ENCODE measurements at places on chromosomes 5 and 9. TPM values are rescaled to one million over a fixed set of nuclear protein-coding genes. Genes with fewer than 3 reads are reported as not detected.

- no peak for DNase-seq
Observed at GRCh38 chr5:15959370-15960164, 220.0 kb downstream of the MARCHF11 start.

Gene PIP5K1B
- not detected for polyA plus RNA-seq

Gene SH2D3C
- 0.04 TPM for polyA plus RNA-seq

DNA sequence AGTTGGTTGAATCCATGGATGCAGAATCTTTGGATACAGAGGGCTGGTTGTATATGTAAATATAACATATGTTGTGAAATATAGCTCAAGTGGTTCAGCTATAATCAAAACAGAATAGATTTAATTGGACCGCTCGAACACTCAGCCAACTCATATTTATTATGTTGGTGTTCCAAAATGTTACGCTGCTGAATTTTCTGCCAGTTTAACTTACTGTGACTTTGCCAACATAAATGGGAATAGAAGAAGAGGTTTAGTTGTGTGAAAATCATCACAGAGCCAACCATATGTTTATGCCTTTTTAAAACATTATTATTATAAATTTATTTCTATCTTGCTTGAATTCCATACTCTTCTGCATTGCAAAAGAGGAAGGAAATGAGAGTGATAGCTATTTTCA is 178.2 kb upstream of the FBXL7 start:
- no peak for DNase-seq

DNA sequence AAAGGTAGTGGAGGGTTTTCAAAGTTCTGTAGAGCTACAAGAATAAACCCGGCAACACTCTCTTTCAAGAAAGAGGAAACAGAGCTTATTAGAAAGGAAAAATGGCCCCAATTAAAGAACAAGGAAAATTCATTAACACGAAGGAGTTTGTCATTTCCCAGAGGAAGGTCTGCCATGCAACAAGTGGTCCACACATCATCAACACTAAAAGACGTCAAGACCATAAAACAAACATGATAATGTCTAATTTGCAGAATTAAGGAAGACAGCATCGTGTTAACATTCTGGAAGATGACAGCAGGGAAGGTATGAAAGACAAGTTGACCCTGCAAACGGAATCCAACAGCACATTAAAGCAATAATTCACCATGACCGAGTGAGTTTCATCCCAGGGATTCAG is 28.6 kb upstream of the NRARP start:
- no peak for DNase-seq

DNA sequence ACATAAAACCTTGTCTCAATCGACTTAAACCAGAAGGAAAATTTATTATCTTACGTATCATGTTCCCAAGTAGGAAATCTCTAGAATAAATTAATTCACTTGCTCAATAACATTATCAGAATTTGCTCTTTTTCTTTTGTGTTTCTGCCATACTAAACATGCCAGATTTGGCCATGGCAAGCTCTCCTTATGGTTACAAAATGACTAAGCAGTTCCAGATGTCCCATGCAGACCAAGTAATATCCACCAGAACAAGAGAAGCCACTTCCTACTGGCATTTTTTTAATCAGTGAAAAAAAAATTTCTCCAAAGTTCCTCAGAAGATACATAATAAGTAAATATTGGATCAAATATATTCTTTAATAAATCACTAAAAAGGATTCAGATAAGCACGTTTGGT is 25.2 kb upstream of the ADAMTS6 start:
- no peak for DNase-seq

DNA sequence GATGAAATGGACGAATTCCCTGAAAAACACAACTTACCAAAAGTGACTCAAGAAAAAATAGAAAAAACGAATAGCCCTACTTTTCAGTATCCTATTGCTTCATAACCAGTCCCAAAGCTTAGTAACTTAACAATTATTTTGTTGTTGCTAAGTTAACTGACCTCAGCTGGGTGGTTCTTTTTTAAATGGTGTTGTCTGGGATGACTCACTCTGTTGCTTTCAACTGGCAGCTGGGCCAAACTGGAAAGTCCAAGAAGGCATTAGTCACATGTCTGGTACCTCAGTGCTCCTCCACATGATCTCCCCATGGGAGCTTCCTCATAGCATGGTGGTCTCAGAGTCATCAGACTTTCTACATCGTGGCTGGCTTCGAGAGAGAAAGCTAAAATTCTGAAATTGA is 47.8 kb upstream of the ADAMTS2 start:
- peak; percentile 17 for DNase-seq

Gene ERP44
- 14.3 TPM for polyA plus RNA-seq

Gene LYRM7
- polyA plus RNA-seq = 11.1 TPM

DNA sequence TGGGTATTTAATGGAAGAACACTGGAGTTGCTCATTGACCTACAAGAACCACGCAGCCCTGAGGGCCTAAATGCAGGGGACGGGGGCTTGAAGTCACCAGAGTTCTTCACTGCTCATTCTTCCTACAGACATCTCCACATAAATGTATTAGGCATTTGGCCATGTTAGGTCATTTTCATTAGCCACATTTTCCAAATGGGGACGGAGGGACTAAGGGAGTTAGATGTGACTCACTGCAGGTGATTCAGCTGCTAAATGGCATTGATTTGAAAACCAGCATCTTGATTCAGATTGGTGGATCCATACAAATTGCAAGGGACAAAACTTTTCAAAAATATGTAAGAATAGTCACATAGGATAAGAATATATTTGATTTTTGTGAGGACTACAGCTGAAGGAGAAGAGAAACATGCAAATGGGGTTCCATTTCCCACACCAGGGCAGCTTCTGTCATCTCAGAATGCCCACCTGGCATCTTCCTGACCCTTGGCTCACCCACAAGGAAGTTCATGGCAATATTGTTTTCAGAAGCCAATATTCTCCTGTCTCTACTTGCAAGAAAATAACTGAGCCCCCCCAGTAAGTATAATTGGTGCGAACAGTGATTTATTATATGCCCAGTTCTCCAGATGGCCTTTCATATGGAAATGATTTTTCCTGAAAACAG is 264.8 kb downstream of the DOCK8 start:
- no peak for DNase-seq

DNA sequence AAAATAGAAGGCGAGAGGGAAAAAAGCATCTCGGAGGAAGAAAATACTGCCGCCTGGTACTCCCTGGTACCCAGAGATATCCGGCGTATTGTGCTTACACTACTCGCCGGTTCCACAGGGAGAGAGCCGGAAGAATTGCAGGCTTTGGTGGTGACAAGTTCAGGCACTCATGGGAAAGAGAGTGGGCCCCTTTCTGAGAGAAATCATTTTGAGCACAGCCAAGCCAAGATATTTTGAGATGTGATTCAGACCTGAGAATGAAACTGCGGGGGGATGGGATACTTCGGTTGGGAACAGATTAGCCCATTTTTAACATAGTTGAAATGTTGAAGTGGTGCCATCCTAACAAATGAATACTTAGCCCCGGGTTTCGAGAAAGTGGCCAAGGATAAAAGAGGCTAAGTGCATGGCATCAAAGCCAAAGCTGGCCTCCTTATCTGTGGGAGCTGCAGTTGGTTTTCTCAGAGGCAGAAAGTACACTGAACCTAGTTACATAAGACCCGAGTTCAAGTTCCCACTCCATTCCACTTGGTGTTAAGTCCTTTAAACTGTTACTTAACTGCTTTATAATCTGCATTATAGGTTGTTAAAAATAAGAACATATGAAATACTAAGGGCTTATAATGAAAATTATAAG is 62.7 kb downstream of the SLC1A3 start:
- no peak for DNase-seq

GRCh38 chr5:149853331-149853648 is 91.3 kb downstream of the PDE6A start:
- no peak for DNase-seq

Gene PIP5KL1
- polyA plus RNA-seq = 2.5 TPM

Gene NPR3
- polyA plus RNA-seq = 18.0 TPM

DNA sequence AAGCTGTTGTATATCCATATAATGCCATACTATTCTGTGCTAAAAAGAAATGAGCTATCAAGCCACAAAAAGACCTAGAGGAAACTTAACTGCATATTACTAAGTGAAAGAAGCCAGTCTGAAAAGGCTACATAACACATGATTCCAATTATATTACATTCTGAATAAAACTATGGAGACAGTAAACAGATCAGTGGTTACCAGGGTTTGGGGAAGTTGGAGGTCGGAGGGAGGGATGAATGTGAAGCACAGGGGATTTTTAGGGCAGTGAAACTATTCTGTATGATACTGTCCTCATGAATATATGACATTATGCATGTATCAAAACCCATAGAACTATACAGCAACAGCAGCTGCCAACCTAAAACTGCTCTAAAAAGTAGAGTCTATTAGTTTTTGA is 5.6 kb upstream of the RFK start:
- DNase-seq = no peak

Gene PCDHB15
- polyA plus RNA-seq = 0.04 TPM

DNA sequence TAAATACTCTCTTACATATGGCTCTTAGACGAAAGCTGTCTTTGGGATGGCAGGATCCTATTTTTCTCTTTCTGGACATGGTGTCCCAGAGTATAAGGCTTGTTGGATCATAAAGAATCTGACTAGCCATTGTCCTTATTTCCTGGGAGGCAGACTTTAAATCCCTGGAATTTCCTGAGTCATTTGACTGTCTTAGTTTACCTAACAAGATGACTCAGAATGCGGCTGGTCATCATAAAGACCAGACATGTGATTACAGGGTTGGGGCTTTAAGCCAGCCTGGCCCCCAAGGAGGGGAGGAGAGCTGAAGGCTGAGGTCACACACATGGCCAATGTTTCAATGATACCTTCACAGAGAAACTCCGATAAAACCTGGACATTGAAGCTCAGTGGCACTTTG is 37.2 kb downstream of the FAM240B start:
- DNase-seq = peak; percentile 88

GRCh38 chr5:12636209-12636608 is 732.0 kb upstream of the CTNND2 start:
- DNase-seq = no peak

Gene LCN9
- polyA plus RNA-seq = not detected

- no peak for DNase-seq
Observed at GRCh38 chr5:156271569-156271968, 55.4 kb upstream of the SGCD start.

DNA sequence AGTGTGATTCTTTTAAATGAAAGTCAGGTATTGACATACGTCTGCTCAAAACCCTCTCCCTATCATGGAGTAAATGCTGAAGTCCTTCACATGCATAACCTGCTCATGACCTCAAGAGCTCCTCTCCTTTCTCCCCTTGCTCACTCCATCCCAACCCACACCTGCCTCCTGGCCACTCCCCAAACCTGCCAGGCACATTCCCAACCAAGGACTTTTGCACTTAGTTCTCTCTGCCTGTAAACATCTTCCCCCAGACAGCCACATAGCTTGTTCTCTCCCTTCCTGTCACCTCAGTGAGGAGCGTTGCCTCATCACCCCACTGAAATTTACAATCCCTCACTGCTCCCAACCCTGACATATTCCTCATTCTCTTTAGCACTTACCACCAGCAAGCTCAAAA is 8.7 kb downstream of the SETD9 start:
- no peak for DNase-seq

- DNase-seq = no peak
Observed at GRCh38 chr9:91760906-91761305, 189.1 kb downstream of the ROR2 start.

DNA sequence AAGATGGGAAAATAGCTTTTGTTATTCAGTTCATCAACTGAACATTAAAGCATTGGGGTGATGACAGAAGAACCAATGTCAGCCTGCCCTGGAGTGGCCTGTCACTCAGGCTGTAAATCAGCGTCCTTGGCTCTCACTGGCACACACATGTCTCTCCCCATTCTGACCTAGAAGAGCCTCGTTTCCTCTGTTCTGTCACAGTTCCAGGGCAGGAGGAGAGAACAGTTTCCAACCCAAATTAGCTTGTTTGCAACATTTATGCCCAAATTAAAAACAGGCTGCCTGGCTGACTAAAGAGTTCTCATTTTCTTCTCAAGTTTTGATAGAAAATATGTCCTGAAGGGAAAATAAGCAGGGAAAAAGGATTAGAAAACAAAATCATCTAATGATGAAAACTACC is 520.1 kb downstream of the CHSY3 start:
- DNase-seq = no peak

DNA sequence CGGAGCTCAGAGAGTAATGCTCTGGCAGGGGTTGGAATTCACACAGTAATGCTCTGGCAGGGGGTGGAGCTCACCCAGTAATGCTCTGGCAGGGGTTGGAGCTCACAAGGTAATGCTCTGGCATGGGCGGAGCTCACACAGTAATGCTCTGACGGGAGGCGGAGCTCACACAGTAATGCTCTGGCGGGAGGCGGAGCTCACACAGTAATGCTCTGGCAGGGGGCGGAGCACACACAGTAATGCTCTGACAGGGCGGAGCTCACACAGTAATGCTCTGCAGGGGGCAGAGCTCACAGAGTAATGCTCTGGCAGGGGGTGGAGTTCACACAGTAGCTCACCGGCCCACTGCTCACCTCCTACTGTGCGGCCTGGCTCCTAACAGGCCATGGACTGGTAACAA is 47.2 kb upstream of the LPCAT1 start:
- DNase-seq = no peak

GRCh38 chr5:57085306-57086081 is 88.4 kb upstream of the GPBP1 start:
- no peak for DNase-seq

Gene ARL14EPL
- 0.12 TPM for polyA plus RNA-seq

Gene ORM1
- not detected for polyA plus RNA-seq

- DNase-seq = no peak
Observed at GRCh38 chr5:142881076-142881783, 111.1 kb downstream of the ARHGAP26 start.

Gene PCDHGB2
- polyA plus RNA-seq = 0.05 TPM

Gene TAL2
- 0.33 TPM for polyA plus RNA-seq

Gene FBXO4
- polyA plus RNA-seq = 11.8 TPM

DNA sequence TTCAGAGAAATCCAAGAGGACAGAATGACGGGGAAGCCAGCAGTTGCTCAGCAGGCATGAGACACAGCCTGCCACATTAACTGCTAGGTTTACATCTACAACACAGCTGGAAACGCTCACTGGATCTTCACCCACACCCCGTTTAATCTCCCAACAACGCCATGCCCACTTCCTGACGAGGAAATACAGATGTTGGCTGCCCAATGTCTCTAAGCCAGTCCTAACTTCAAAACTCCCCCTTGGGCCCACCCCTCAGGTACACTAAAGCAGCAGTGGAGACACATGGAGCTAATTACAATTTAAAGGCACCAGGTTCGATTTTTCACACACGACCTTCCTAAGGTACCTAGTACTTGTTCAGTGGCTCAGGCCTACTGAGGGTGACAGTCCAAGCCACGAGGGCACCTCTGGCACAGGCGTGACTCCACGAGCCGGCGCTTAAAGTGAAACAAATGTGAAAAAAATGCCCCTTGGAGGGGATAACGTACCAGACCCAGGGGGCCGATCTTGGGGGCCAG is 904 bp downstream of the RPL12 start:
- peak; percentile 27 for DNase-seq

GRCh38 chr5:9523090-9523823 is 22.6 kb downstream of the SEMA5A start:
- DNase-seq = no peak
